ENCODE measurements at places on chromosomes 7 and 10.

- DNase-seq, result no peak
Measured at GRCh38 chr10:30538086-30538485, 91.5 kb downstream of the LYZL2 start.

DNA sequence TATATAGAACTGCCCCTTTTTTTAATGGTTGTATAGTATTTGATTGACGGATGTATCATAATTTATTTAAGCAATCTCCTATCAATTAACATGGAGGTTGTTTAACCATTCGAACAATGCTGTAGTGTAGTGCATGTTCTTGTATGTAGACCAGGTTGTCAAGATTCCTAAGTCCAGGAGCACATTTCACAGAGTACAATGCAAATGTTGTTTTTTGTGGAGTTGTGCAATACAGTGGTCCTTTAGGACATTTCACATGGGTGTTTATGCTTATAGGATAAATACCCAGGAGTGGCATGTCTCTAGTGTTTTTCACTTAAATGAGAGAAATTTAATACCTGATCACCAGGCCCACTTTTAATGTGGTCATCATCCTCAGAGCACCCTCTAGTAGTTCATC is 8.1 kb downstream of the ASB4 start:
- no peak for DNase-seq

DNA sequence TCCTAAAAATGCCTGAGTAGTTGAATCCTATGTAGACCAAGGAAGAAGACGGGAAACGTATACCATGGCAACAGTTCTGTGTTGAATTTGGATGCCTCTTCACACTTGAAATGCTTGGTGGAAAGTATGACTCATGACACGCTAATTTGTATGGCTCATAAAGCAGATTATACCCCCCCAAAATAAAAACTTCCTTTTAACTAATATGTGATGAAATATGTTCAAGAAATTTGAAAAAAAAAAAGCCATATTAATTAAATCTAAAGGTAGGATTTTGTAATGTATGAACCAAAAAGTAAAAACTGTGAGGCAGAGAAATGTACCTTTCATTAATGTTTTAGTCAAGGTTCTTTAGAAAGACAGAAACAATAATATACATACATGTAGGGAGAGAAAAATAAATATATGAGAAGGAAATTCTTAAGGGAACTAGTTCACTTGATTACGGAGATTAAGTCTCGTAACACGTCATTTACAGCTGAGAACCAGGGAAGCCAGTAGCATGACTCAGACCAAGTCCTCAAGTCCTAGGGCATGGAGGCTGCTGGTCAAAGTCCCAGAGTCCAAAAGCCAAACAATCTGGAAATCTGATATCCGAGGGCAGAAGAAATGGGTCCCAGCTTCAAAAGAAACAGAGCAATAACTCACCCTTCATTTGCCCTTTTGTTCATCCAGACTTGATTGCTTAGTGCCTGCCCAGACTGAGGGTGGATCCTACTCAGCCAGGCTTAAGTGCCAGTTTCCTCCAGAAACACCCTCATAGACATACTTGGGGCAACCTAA is 485.1 kb downstream of the SEMA3D start:
- DNase-seq, result no peak

- DNase-seq, result no peak
Measured at GRCh38 chr10:8066124-8066523, 11.6 kb downstream of the GATA3 start.

GRCh38 chr7:83469076-83469475 is 179.9 kb downstream of the SEMA3E start:
- no peak for DNase-seq

GRCh38 chr7:125495997-125496396 is 566.4 kb upstream of the POT1 start:
- no peak for DNase-seq

DNA sequence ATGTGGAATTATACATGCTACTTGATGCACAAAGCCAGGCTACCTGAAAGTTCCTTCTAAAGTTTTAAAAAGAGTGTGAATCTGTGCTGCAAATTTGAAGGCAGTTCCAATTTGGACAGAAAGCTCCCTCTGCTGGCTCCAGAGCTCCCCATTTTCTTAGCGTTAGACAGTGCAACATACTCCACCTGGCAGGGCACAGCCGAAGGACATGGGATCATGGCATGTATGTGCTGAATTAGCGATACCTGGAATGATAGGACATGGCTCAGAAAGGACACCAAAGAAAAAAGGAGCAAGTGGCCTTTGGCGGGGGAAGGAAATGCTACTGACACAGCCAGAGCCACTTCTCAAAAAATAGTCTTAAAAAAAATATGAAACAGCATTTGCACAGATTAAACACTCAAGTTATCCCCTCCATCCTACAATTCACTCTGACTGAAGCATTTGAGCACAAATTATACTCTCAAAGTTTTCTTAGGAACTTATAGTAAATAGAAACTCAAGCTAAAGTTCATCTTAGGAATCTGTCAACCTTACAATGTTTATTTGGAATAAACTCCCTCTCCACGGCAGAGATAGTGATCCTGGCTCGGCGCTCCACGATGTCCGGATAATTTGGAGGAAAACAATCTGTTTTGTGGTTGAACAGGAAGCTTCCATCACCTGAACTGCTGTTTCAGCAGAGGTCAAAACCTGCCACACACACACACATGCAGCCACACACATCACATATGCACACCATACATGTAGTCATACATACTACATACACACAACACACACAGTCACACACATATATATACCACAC is 80.0 kb downstream of the C7orf25 start:
- DNase-seq, result no peak

DNA sequence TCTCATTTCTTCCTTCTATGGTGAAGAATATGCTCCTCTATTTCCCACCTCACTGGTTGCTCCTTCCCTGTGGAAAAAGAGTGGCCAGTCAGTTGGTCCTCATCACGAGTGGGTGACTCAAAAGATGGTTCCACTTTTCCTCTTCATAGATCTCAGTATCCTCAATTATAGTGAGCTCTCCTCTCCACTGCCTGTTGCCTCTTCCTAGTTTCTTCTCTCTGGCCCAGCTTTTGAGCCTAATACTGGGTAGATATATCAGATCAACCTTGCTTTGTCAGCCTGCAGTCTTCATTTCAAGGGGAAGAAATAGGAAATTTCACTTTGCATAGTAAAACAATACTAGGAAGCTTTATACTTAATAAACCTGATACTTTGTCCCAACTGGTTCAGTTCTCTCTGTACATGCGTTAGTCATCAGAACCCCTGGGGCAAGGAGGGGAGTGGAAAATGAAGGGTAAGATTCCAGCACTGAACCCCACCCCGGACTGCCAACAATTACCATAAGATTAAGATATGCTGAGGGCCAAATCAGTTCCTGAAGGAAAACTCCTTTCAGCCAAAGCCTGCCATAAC is 15.5 kb upstream of the WNT16 start:
- no peak for DNase-seq

DNA sequence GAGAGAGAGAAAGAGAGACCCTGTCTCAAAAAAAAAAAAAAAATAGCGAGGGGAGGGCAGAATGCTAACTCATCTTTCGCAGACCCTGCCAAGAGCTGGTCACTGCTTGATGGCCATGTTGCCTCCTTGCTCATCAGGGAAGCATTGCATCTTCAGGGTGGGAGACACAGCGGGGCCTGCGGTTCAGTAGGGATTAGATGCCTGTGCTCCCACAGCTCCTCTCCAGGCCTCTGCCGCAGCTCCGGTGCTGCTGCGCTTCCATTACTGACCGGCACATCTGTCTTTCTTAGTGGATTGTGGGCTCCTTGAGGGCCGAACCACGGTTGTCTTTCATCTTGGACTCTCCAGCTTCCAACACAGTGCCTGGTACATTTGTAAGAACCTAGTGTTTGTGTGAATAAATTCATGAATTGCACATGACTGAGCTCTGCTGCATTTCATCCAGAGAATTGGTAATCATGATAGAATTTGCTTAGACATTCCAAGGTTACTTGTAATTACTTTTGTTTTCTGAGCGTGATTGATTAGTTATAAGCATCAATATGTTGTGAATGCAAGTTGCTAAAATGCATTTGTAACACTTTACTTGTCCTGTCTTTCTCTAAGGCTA is 16.8 kb downstream of the HK1 start:
- no peak for DNase-seq

- no peak for DNase-seq
Measured at GRCh38 chr10:31004611-31005193, 27.0 kb downstream of the ZNF438 start.

GRCh38 chr10:124066781-124067714 is 26.4 kb downstream of the CHST15 start:
- DNase-seq, result no peak

DNA sequence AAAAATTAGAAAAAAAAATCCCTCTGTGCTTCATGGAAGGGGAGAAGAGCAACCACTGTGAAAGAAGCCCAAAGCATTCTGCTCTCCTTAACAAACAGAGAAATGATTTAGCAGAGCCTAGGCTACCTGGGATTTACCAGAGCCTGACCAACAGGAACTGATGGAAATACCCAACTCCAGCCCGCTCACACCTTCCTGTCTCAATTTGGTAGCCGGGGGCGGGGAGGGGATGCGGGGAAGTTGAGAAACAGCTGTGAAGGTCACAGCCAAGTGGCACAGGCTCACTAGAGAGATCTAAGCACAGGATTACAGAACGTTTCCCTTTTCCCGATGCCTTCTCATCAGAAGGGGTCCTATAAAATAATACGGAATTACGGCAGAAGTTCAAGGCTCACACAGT is 17.6 kb downstream of the RSU1 start:
- peak; percentile 33 for DNase-seq

Data from stimulated activated CD4-positive, alpha-beta T cell treated with anti-CD3 and anti-CD28 coated beads, Interleukin-15, amount 100 ng/mL, for 48 hours (primary cell).